SJSA1 (cell line): ENCODE measurements at places on chromosomes 1 and 21. TPM values are rescaled to one million over a fixed set of nuclear protein-coding genes. Genes with fewer than 3 reads are reported as not detected.

GCSAML gene
- total RNA-seq, result not detected in 2 replicates

GOLT1A gene
- not detected in 2 replicates for total RNA-seq

RGSL1 gene
- total RNA-seq, result not detected in 2 replicates

DNA sequence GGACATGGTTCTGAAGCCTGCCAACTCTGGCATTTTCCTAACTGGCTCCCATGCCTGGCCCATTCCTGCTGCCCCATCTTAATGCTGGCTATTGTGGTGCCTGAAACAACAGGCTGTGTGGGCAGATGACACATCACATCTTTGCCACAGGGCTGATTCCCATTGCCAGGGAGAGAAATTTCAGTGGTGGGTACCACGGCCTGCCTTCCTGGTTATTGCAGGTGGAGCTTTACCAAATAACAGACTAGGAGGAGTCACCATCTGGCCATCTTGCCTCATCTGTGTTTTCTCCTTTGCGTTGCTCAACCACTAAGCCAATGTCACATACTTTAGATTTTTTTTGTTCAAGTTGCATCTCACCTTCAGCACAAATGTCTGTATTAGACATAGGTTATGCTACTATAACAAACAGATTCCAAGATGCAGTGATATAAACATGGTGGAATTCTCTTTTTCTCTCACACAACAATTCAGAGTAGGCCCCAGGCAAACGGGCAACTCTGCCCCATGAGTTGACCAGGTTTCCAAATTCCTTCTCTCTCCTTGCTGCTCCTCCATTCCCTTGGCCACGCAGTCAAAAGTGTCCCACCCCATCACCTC is 14.1 kb downstream of the CDA start:
- no peak for DNase-seq

- DNase-seq, result no peak
Measured at GRCh38 chr1:82177192-82177591, 376.5 kb downstream of the ADGRL2 start.

DNA sequence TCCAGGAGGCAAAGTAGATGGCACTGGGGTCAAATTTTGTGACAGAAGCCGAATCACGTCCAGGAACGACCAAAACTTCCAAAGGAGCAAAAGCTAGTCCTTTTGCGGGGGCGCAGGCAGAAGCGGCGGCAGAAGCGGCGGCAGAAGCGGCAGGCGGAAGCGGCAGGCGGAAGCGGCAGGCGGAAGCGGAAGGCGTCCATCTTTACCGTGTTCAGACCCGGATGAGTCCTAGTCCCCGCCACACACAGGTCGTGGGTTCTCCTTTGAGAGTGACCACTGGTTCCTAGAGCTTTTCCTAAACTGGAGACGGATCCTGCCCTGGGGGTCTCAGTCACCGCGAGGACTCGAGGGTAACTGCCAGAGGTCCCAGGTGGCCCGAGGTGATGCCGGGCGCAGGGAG is 53.6 kb downstream of the POFUT2 start:
- DNase-seq, result no peak

DNA sequence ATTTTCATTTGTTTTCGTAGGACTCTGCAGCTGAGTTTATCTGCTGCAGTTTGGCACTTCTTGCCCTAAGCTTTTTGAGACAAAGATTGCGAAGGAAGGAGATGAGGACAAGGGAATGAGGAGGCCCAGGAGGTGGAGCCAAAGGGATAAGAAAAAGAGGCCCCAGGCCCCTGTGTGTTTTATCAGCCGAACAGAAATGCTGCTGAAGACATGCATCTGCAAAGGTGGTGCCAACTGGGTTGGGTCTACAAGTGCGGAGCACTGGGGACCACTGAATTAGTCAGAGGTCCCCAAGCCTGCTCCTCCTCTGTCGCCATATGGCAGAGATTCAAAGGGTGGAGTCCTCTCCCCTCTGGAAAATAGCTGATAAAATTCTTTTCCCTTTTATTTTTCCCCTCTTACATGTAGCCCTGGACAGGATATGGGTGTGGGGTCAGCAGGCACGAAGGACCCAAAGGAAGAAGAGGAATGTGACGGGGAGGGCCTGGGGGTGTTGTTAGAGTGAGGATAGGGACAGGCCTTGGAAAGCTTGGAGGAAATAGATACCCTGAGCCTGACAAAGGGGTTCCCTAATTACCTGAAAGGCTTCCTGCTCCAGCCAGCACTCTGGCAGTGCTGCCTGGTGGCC is 2.7 kb downstream of the CD34 start:
- DNase-seq, result no peak

DNA sequence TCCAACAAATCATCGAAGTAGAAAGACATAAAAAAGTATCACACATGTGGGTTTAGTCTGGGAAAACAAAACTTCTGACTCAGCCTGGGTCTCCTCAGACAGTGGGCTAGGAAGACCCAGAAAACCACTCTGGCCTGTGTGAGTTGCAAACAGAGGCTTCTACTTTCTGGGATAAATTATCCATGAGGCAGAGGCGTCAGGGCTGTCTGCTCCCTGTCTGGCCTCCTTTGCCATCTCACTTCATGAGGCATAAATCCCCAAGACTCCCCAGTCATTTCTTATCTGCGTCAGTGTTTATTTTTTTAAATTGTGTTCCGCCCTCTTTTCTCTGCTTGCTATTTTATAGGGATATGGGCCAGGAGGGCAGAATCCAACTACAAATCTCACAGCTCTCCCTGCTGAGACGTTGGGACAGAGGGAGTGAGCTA is 80.6 kb upstream of the TRABD2B start:
- DNase-seq, result no peak
